ENCODE measurements at places on chromosomes 2 and 18.
A peak's percentile ranks its signal among the peaks of the same experiment; 100 is the strongest.

- DNase-seq, result no peak
Measured at GRCh38 chr2:41572154-41572553, 475.7 kb upstream of the PKDCC start.

- DNase-seq, result no peak
Measured at GRCh38 chr2:241139531-241140444, 9.5 kb downstream of the PASK start.

GRCh38 chr2:238897122-238897880, 49.4 kb downstream of the TWIST2 start:
- DNase-seq, result no peak

DNA sequence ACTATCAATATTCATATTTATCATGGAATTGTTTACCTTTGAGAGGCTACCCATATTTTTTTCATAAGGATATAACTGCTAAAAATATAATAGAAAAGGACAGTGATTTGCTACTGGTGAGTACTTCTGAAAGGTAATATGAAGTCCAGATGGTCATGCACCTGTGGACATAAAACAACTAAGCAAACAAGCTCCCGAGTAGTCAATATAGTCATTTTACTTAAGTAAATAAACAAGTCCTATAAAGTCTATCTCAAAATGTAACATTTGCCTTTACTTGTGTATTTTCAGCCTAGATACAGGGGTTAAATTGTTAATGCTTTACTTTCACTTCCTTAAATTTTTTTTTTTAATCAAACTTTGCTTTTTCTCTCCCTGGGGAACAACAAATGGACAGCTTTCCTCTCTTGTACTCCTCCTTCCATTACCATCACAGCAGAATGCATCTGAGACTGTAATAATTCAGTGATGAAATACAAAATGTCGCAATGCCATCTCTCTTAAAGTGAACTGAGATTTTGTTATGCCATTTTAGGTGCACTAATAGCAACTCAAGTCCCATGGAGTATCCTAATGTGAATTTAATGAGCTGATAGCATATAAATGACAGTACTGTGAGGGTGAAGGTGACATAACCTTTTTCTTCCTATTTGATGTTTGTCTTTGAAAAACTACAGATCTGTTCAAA, 1325.4 kb upstream of the ZEB2 start:
- peak; percentile 16 for DNase-seq

GRCh38 chr2:62038975-62039771, 133.7 kb downstream of the COMMD1 start:
- DNase-seq, result no peak

DNA sequence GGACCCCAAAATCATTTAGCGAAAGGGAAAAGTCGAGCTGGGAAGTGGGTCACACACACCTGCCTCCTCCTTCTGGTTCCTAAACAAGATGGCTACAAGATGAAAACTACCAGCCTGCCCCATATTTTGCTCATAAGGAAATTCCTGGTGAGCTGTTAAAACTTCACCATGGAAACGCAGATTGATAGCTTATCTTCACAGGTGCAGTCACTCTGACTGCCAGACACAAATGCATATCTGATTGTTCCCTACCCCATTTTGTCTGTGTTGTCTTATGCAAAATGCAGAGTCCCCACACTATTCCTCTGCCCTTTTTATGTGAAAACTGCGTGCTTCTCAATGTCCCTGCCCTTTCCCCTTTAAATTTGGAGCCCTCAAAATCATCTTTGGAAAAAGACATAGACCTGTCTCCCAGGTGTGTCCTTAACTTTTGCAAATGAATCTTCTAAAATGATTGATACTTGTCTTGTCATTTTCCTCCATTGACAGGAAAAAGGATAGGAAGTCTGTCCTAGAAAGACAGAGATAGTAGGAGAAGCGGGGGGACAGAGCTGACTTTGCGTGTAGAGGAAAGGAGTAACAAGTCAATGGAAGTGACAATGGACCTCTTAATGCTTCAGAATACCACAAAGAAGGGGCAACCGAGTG, 38.9 kb upstream of the THOC1 start:
- DNase-seq, result no peak

Measured in NCI-H510A (cell line).